Muscle of leg (tissue), 16 donors: ENCODE measurements at places on chromosomes 5 and 9. TPM values are rescaled to one million over a fixed set of nuclear protein-coding genes. Genes with fewer than 3 reads are reported as not detected.
A peak's percentile ranks its signal among the peaks of the same experiment; 100 is the strongest.

DNA sequence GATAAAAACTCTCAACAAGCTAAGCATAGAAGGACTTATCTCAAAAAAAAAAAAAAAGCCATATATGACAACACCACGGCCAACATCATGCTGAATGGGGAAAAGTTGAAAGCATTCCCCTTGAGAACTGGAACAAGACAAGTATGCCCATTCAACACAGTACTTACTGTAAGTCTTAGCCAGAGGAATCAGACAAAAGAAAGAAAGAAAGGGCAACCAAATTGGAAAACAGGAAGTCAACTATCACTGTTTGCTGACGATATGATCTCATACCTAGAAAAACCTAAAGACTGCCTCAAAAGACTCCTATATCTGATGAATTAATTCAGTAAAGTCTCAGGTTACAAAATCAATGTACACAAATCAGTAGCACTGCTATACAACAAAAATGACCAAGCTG, 24.6 kb upstream of the PTGER4 start:
- no peaks in the 10 kb centered on the region for H3K36me3 ChIP-seq
- DNase-seq, result no peak
- H3K4me1 ChIP-seq, result peaks cover 2% of the 10 kb centered on the region
- no peak overlapping the region for H3K27ac ChIP-seq
- H3K27me3 ChIP-seq, result no peaks in the 10 kb centered on the region
- H3K4me3 ChIP-seq, result no peak overlapping the region

- H3K27me3 ChIP-seq, result no peaks in the 10 kb centered on the region
- H3K4me3 ChIP-seq, result no peak overlapping the region
- DNase-seq, result no peak
- no peaks in the 10 kb centered on the region for H3K36me3 ChIP-seq
Observed at GRCh38 chr5:168152660-168153059, 138.8 kb upstream of the WWC1 start.

GRCh38 chr5:93874080-93874479, 132.7 kb upstream of the POU5F2 start:
- no peak overlapping the region for H3K4me3 ChIP-seq
- H3K4me1 ChIP-seq, result no peaks in the 10 kb centered on the region
- no peak overlapping the region for H3K27ac ChIP-seq

- DNase-seq, result peak; percentile 13
- no peak overlapping the region for H3K4me3 ChIP-seq
- H3K4me1 ChIP-seq, result no peaks in the 10 kb centered on the region
- no peaks in the 10 kb centered on the region for H3K27me3 ChIP-seq
Observed at GRCh38 chr5:129912601-129913255, 8.5 kb downstream of the CHSY3 start.

- H3K4me1 ChIP-seq, result no peaks in the 10 kb centered on the region
- H3K27me3 ChIP-seq, result no peaks in the 10 kb centered on the region
- no peak overlapping the region for H3K4me3 ChIP-seq
- DNase-seq, result no peak
- no peak overlapping the region for H3K27ac ChIP-seq
- peaks cover 28% of the 10 kb centered on the region for H3K36me3 ChIP-seq
Observed at GRCh38 chr9:34396276-34397214, 19.8 kb upstream of the MYORG start.

GRCh38 chr5:178477802-178478201, 112.4 kb downstream of the COL23A1 start:
- no peak overlapping the region for H3K4me3 ChIP-seq
- no peaks in the 10 kb centered on the region for H3K27me3 ChIP-seq
- DNase-seq, result no peak
- no peaks in the 10 kb centered on the region for H3K36me3 ChIP-seq
- H3K4me1 ChIP-seq, result peaks cover 4% of the 10 kb centered on the region
- no peak overlapping the region for H3K27ac ChIP-seq

Gene COL5A1
- polyA plus RNA-seq, result 921 TPM

Gene CCL21
- polyA plus RNA-seq, result 18.4 TPM

DNA sequence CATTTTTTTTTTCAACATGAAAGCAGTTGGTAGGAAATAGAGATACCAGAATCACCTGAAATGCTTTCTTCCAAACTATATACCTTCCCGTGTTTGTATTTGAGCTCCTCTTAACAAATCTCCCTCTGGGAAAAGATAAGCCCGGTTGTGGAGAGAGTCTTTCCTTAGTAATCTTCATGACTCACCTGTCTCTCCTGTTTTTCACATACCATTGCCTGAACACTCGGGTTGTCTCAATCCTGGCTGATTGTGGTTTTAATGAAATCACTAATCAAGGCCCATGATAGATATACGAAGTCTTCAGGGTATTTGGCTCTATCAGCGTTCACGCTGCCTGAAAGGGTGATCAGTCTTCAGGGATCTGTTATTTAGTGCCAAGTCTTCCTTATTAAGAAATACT, 136.7 kb downstream of the MAN2A1 start:
- H3K36me3 ChIP-seq, result peaks cover 15% of the 10 kb centered on the region
- no peaks in the 10 kb centered on the region for H3K27me3 ChIP-seq
- H3K4me1 ChIP-seq, result no peaks in the 10 kb centered on the region
- H3K4me3 ChIP-seq, result no peak overlapping the region
- no peak for DNase-seq

Gene CARTPT
- polyA plus RNA-seq, result not detected

Gene OTP
- not detected for polyA plus RNA-seq

GRCh38 chr9:97506787-97507186, 5.3 kb downstream of the TMOD1 start:
- H3K4me3 ChIP-seq, result no peak overlapping the region
- H3K36me3 ChIP-seq, result no peaks in the 10 kb centered on the region
- H3K4me1 ChIP-seq, result peaks cover 15% of the 10 kb centered on the region
- no peak overlapping the region for H3K27ac ChIP-seq
- no peak for DNase-seq

- DNase-seq, result peak; percentile 67
- H3K4me1 ChIP-seq, result peaks cover 39% of the 10 kb centered on the region
- no peaks in the 10 kb centered on the region for H3K27me3 ChIP-seq
- H3K27ac ChIP-seq, result peak overlapping the region; percentile 63
Observed at GRCh38 chr9:112852741-112853504, 37.8 kb downstream of the SLC46A2 start.

- peak; percentile 39 for DNase-seq
- no peak overlapping the region for H3K27ac ChIP-seq
- H3K4me1 ChIP-seq, result peaks cover 36% of the 10 kb centered on the region
Observed at GRCh38 chr5:133450286-133450685, 162.1 kb downstream of the FSTL4 start.

Gene TRMT10B
- polyA plus RNA-seq, result 11.1 TPM

- DNase-seq, result no peak
- peaks cover 23% of the 10 kb centered on the region for H3K4me1 ChIP-seq
- H3K27me3 ChIP-seq, result no peaks in the 10 kb centered on the region
- H3K4me3 ChIP-seq, result no peak overlapping the region
Observed at GRCh38 chr9:89491694-89492093, 6.2 kb downstream of the SEMA4D start.

- no peaks in the 10 kb centered on the region for H3K36me3 ChIP-seq
- no peak overlapping the region for H3K4me3 ChIP-seq
- no peak overlapping the region for H3K27ac ChIP-seq
- H3K27me3 ChIP-seq, result no peaks in the 10 kb centered on the region
- DNase-seq, result no peak
Observed at GRCh38 chr5:72066705-72067107, 40.6 kb upstream of the MAP1B start.

Gene UBTD2
- polyA plus RNA-seq, result 55.7 TPM

GRCh38 chr5:115627295-115627865, 1.5 kb upstream of the TMED7 start:
- no peak overlapping the region for H3K4me3 ChIP-seq
- peaks cover 7% of the 10 kb centered on the region for H3K36me3 ChIP-seq
- H3K27ac ChIP-seq, result no peak overlapping the region
- H3K27me3 ChIP-seq, result no peaks in the 10 kb centered on the region
- no peak for DNase-seq

DNA sequence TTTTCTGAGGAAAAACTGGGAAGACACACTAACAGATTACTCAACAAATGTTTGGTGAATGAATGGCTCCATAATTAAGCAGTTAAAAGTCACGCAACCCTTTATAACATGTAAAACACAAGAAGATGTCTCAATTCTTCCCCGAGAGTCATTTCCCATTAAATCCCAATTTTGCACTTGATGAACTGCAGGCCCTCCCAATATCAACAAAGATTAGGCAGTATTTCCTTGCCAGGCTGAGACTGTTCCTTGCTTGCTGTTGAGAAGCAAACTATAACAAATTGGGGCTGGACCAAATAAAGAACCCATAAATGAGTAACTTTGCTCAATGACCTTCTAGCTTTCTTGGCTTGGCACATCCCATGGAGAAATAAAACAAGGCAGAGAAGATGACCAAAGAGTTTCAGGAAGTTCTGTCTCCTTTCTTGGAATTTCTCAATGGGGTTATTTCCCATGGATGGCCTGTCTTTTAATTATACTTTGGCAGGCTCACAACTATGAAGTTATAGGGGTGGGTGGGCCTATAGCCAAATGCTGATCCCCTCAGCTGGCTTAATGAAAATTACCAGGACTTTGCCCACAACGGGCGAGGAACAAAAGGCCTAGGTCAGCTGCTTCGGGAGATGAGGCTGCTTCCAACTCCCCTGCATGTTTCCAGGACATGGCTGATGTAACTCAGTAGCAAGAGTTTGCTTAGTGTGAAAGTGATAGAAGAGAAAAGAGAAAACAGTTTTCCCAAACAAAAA, 243.1 kb upstream of the RFX3 start:
- no peak overlapping the region for H3K27ac ChIP-seq
- H3K27me3 ChIP-seq, result no peaks in the 10 kb centered on the region
- H3K4me1 ChIP-seq, result no peaks in the 10 kb centered on the region
- DNase-seq, result no peak
- no peaks in the 10 kb centered on the region for H3K36me3 ChIP-seq

- peaks cover 27% of the 10 kb centered on the region for H3K4me1 ChIP-seq
- peaks cover 4% of the 10 kb centered on the region for H3K36me3 ChIP-seq
- DNase-seq, result peak; percentile 77
- H3K27me3 ChIP-seq, result no peaks in the 10 kb centered on the region
Observed at GRCh38 chr9:129962889-129963703, 79.9 kb downstream of the FNBP1 start.
